Non-pigmented ciliary epithelial cell (primary cell): ENCODE measurements at places on chromosomes 1 and 21.

- DNase-seq: no peak
These were observed 79.3 kb upstream of the HMCN1 start for GRCh38 chr1:185654952-185655314.

- no peak for DNase-seq
These were observed 70.9 kb downstream of the RRAGC start for GRCh38 chr1:38788341-38789336.

GRCh38 chr1:9558271-9558945, 19.1 kb downstream of the SLC25A33 start:
- DNase-seq: no peak

GRCh38 chr1:145942871-145943270, 14.9 kb downstream of the LIX1L start:
- no peak for DNase-seq

DNA sequence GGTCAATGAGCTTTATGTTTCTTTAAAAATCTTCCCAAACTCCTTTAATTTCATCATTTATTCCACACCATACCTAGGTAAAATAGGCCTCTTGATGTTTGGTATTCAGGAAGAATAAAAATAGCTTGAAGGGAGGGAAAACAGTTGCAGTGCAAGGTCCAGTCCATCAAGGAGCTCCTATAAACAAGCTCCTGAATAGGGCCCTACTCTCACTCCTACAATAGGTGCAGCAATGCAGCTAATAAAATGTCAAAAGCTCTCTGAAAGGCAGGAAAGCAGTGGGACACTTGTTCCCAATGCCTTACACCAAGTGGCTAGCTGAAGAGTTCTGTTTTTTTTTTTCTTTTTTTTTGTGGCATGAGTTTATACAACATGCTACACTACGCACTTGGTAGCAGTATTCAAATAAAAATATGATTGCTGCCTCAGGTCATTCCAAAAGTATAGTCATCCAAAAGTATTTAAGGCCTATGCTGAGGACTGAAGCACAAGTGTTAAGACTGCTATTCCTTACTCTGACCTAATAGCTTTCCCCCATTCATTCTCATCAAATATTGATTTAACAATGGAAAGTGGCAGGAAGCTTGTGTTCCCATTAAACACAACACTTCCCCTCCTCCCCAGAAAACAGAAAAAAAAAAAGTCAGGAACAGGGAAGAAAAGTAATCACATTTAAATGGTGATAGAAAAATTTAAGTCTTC, 9.8 kb downstream of the TEX38 start:
- DNase-seq: no peak

GRCh38 chr1:82706741-82707140, 906.0 kb downstream of the ADGRL2 start:
- peak; percentile 13 for DNase-seq

GRCh38 chr21:37974081-37974480, 57.8 kb upstream of the KCNJ6 start:
- DNase-seq: peak; percentile 32

DNA sequence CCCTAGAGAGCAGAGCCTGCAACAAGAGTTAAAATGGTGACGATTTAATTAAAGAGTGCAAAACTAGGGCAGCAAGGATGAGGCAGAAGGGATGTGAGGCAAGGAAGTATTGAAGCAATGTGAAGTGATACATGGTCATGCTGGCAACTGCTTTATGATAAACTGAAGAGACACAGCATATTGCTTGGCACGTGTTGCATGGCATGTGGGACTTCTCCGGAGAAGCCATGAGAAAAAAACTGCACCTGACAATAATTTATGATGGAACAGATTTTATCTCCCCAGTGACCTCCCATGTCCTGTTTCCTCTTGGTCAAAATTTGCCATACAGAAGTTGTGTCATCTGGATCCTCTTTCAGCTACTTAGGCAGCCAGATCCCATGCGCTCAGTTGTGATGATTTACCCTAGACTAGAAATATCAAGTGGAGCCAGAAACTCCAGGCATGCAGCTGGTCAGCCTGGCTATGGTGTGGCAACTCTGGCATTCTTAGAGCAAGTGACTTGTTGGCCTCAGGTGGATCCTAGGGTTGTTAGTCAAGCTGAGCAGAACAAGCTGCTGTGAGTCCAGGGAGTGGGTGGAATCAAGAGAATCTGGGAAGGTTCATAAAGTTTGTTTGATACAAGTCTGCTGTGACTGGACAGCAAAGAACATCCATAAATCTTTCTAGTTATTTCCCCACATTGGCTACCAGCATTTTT, 611.4 kb upstream of the USP24 start:
- no peak for DNase-seq

DNA sequence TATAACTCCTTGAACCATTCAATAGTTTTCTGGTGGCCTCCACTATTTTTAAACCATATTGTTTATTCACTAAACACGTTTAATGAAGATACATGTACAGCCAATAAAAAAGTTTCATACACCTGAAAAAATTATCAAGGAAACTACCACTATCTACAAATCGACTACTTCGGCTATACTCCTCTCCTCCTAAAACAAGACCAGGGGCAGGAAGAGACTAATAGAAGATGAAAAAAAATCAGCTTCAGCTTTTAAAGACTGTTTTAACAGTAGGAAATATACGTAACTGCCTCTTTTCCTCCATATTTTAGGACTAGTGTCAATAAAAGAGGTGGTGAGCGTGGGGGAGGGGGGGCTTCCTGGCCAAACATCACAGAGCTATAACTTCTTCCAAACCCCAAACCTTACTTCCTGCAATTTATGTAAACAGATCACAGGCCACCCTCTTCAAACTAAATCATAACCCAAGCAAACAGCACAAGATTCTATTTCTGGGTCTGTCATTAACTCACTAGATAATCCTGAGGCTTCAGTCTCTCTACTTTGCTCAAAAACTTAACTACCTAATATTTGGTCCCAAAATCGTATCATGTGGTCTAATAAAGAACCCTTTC, 15.1 kb downstream of the FOXJ3 start:
- no peak for DNase-seq

DNA sequence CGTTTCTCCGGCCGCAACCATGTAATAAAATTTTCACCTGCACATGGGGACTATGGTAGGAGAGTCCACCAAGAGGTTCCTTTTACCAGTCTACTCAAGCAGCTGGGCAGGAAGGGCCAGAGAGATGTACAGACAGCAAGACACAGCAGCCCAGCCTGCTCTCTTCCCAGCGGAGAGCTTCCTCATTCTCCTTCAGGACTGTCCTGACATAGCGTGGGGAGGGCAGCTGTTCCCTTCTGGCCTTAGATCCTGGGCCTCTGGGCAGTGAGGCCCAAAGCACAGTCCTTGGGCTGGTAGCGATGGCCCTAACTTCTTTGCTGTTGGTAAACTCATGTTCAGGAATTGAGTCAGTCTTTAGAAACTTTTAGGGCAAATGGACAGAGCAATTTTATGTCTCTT, 89.1 kb downstream of the BCAR3 start:
- DNase-seq: no peak

GRCh38 chr1:234628089-234628488, 18.1 kb upstream of the IRF2BP2 start:
- no peak for DNase-seq

- DNase-seq: no peak
These were observed 80.8 kb downstream of the MORN1 start for GRCh38 chr1:2310332-2311183.

DNA sequence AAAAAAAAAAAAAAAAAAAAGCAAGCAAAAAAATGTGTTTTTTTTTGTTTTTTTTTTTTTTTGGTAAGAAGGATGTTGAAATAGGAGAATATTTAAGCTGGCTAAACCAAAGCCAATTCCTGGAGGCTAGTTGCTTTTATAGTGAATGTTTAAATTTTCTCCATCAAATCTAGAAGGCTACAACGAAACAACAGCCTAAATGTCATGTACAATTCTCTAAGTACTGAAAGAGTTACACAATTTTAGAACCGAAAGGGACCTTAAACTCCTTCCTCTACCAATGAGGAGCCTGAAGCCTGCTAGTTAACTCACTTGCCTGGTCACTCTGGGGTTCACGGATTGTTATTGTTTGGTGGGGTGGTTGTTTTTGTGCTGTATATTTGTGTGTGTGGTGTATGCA, 3.5 kb downstream of the WLS start:
- DNase-seq: no peak

GRCh38 chr1:29133861-29134694, 10.4 kb upstream of the TMEM200B start:
- DNase-seq: no peak

GRCh38 chr1:22252251-22252650, 109.4 kb upstream of the WNT4 start:
- DNase-seq: no peak

- DNase-seq: no peak
These were observed 111.2 kb upstream of the OLIG2 start for GRCh38 chr21:32914424-32915039.

DNA sequence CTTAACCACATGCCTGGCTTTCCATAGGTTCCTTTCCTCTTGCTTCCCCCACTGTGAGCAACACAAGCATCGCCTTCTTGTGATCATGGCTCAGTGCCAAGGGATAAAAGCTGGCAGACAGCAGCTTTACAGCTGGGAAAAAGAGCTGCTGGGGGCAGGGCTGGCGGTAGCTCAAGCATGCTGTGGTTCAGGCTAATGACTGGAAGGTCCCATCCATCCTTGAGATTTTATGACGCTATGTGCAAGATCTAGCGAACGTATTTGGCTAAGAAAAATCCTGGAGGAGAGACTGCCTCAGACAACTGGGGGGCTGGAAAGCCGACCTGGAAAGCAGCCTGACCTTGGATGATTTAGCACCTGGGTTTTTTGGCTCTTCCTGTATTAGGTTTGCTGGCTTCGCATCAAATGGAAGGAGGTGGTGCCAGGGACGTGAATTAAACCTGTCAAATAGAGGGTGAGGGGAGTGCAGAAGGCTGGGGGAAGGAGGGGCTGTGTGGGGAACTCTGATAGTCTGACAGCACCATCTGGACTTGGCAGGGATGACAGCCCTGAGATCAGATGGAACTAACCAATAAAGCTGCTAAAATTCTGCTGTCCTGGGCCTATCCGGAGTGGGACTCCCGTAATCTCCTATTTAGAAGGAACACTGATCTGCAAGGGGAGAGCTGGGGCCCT, 34.8 kb downstream of the ZMYND12 start:
- peak; percentile 42 for DNase-seq

GRCh38 chr1:32962248-32962896, 2.2 kb downstream of the RNF19B start:
- no peak for DNase-seq

- DNase-seq: no peak
These were observed 4.0 kb upstream of the TNFRSF14 start for GRCh38 chr1:2552189-2552588.

DNA sequence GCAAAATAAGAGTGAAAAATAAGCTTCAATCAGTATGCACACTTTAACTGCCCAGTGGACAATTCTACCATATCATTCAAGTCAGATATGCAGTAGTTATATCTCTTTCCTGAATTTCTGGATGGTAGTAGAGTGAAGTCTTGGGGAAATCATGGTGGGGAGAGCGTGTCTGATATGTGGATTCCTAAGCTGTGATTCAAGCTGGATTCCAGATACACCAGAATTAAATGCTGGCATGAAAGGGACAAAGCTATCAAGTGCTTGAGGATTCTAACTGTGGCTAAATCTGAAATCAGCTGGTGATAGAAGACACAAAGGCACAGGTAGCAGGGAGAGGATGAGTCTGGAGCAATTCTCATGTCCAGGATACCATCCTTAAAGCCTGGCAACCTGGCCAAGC, 323.5 kb downstream of the DUSP10 start:
- DNase-seq: no peak

- DNase-seq: no peak
These were observed 155.2 kb downstream of the BARHL2 start for GRCh38 chr1:90561911-90562310.

DNA sequence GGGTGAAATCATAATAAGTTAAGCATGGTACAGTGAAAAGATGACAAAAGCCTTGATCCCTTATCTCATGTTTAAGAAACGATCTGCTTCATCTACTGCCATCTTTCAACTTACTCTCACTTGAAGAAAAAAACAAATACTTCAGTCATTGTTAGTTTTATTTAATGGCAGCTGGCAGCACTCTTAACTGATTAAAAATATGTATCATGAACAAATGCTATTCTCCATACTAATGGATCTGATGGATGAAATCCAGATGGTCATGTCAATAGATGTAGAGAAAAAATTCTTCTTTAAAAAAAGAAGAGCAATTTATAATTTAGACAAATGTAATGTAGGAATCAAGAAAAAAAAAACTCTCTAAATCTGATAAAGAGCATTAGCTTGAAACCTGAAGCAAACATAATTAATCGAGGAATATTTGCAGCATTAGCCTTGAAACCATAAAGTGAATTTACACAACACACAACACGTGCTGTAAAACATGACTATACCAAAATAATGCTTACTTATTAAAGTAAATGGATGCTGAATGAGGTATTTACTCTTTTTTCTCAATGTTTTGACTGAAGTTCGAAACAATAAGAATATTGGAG, 579.0 kb upstream of the ADAMTS5 start:
- DNase-seq: no peak

DNA sequence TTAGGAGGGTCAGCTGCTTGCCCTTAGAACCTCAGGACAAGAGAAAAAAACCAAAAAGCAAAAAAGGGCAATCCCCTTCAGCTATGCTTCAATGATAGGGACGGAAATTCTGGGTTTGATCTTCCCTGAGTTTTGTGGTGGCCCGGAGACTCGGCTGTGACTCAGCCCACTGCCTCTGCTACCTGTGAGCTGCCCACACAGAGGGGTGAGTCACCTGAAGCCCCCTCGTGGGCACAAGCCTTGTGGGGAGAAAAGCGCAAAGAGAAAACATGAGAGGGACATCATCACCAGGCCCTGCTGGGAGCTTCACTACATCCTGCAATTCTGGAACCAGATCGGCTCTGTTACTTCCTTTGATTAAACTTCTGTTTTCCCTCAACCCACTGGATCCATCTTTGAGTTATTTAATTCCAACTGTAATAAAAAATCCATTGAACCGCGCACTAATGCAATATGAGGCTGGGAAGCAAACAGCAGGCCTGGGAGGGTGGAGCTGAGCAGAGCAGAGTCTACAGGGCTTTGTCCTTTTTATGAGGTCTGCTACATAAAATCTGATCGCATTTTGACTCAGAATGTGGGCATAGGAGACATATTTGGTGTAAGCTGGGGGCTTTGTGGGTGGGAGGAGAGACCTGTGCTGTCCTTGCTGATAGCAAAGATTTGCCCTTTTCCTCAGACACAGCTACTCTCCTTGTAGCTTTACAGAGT, 58.7 kb upstream of the STUM start:
- DNase-seq: no peak

GRCh38 chr1:47918257-47918867, 78.8 kb downstream of the TRABD2B start:
- DNase-seq: no peak
